ENCODE measurements at places on chromosomes 3 and 15.

DNA sequence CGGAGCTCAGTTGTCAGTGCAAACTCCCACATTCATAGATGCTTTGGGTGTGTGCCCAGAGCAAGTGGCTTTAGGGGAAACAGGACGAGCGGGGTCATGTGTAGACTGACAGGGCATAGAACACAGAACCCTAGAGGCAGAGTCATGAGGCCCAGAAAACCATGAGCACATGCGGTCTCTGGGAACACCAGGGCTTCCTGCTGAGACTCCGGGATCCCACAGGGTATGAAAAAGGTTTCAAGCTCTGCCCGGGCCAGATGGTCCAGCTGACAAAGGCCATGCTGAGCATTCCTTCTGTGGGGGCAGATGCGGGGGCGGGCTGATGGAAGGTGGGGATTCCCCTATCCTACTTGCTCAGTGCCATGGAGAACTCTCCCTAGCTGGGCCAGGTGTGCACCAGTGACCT, 44.8 kb downstream of the ROPN1B start:
- no peak for DNase-seq

DNA sequence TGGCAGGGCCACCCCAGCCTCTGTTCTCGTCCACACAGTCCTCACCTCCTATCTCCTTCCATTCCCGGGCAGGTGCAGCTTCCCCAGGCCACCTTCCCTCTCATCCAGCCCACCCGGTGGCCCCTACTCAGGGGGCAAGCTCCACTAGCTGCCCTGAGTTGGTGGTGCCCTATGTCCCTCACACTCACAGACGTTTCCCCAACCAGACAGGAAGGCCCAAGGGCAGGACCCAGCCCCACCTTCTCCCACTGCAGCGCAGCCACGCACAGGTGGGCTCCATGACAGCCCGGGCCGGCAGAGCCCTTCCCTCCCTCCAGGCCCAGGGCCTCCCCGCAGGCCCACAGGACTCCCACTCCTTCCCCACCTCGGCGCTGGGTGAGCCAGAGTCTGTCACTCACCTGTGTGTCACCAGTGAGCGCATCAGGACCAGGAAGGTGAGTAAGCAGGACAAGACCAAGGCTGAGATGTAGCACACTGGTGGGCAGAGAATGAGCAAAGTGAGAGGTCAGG, 11.1 kb downstream of the ISLR start:
- DNase-seq: no peak

DNA sequence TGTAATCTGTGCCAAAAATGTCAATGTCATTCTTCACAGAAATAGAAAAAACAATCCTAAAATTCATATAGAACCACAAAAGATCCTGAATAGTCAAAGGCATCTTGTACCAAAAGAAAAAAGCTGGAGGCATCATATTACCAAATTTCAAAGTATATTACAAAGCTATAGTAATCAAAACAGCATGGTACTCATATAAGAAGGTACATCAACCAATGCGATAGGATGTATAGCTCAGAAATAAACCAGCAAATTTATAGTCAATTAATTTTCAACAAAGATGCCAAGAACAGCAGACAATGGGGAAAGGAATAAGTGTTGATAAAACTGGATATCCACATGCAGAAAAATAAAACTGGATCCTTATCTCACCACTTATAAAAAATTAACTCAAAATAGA, 150.5 kb upstream of the PRICKLE2 start:
- no peak for DNase-seq

- no peak for DNase-seq
These were observed 119.1 kb upstream of the ADAMTS9 start for GRCh38 chr3:64806668-64807605.

- DNase-seq: no peak
These were observed 85.6 kb upstream of the ABHD17C start for GRCh38 chr15:80609512-80609946.

DNA sequence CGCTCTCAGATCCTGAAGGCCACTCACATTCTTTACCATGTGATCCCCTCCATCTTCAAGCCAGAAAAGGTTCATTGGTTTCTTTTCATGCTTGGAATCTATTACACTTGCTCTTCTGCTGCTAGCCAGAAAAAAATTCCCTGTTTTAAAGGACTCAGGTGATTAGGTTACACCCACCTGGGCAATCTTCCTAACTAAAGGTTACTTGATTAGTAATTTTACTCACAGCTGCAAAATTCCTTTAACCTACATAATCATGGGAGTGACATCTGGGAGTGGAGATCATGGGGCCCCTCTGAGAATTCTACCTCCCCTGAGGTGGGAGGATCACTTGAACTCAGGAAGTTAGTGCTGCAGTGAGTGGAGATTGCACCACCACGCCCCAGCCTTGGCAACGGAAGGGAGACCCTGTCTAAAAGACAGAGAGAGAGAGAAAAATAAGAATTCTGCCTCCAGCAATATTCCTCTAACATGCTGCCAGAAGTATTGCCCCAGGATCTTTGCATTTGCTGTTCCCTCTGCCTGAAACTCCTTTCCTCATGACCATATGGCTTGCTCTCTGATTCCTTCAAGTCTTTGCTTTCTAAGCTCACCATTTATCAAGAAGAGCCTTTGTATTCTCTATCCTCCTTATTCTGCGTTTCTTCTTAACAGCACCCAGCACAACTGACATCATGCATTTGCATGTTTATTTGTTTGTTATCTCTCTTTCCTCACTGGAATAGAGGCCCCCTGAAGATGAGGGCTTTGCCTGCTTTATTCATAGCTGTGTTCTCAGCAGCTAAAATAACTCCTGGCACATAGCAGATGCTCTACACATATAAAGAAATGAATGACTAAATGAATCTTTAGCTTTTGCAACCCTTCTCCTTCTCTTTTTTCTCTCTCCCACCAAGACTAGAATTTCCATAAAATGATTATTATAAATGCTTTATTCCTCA, 68.2 kb downstream of the EDEM1 start:
- no peak for DNase-seq

GRCh38 chr15:36948982-36949381, 151.4 kb downstream of the MEIS2 start:
- DNase-seq: no peak

DNA sequence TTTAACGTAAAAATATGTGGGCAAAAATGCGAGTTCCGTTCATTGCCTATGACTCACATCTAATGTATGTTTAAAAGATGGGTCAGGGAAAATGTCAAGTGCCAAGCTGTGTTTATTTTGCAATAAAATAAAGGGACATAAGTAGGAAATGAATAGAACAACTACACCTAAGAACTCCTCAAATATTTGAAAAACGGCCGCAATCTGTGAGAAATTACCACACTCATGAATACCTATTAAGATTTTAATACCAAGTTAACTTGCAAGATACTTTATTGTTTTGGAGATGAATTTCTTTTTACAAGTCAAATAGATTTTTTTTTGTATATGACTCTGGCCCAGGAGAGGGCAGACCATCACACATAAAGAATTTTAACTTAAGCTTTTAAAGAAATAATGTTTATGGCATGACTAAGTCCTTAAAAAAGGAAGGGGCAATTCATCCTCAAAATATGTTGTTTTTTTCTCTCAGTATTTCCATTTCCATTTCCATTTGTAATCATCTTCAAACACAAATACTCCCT, 152.7 kb downstream of the SUCNR1 start:
- DNase-seq: no peak

- DNase-seq: no peak
These were observed 17.6 kb downstream of the MUC13 start for GRCh38 chr3:124916837-124917409.

DNA sequence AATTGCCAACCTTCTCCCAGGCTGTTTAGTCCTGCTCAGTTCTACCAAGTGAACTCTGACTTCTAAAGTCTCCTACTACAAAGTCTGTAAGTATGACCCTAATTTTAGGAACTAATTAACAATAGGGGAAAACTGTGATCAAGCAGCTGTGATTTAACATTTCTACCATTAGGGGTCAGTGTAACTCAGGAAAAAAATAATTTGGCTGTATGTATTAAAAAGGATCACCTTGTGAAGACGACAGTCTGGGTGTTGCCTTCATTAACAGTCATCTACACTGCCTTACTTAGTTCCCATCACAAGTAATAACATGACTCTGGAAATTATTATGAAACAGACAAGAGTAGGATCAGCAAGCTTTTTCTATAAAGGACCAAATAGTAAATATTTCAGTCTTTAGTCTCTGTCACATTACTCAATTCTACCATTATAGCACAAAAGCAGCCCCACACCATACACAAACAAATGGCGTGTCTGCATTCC, 4.2 kb upstream of the NPHP3 start:
- peak; percentile 28 for DNase-seq

- no peak for DNase-seq
These were observed 4.7 kb upstream of the GCSAM start for GRCh38 chr3:112137781-112138180.

- no peak for DNase-seq
These were observed 185.8 kb upstream of the TLE3 start for GRCh38 chr15:70283511-70283910.

DNA sequence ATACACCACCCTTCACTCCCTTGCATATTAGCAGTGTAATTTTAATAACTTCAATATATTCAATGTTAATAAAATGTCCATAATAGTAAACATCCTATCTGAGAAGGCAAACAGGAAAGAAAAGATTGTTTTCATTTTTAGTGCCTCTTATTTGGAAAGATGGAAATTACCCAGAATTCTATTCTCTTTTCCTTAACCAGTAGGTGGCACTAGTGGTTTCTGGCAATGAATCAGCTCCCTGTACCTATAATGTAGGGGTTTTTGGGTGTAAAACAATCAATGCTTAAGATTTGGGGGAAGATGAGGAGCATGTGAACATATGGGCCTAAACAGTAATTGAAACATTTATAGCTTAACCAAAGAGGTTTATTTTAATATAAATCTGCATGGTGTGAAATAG, 5.7 kb upstream of the SEMA6D start:
- DNase-seq: no peak

DNA sequence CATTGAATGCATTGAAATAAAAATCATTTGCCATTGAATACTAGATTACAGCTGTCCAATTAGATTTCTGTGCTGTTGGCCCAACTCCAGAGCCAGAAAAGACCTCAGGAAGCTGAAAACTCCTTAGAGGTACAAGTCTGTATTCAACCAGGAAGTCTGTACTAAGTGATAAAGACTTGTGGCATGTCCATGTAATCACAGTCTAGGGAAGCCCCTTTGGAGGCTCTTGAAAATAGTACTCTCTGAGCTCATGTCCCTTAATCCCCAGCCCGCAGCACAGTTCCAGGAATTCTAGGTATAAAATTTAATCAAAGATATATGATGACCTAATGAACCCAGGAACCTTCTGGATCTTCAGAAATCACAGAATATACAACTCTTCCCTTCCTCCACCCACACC, 279.4 kb downstream of the RSL24D1 start:
- no peak for DNase-seq

DNA sequence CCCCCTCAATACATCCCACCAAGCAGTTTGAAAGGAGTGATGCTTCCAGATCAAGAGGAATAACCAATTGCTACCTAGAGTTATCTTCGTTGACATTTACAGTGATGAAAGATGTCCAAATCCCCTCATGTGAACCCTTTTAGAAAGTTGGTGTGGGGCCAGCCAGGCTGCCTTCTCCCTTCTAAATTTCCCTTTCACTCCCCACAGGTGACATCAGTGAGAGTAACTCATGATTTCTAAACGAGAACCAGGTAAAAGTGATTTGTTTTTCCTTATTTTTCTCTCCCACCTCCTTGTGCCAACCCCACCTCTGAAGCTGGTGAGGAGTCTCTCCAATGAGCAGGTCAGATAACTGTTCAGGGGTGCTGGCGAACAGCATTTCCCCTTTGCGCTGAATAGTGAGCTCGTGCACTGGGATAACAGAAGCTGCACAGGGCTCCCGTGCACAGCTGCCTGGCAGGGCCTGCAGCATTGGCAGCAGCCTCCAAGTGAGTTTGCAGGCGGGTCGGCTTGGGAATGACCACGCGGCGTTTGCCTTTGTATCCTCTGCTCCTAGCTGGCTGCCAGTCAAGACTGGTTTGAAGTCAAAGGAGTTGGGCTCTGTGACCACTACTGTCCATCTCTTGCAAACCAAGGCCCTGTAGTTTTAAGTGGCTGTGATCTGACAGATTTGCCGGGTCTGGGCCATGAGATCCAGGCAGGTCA, 70.2 kb upstream of the CORO2B start:
- no peak for DNase-seq

DNA sequence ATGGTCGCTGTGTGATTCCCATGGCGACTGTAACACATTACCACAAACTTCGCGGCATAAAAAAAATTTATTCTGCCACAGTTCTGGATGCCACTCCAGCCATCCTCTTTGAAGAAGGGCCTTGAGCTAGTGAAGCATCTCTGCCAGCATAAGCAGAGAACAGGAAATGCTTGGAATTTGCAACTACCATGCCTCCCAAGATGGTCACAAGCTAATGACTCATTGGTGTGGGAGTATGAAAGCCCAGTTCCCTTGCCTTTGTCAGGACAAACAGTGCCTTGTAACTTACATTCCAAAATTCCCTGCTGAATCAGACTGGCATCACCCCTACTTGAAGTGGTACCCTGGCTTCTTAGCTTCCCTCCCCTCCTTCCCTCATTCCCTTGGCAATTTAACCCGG, 129.7 kb downstream of the PROS1 start:
- no peak for DNase-seq
